ENCODE measurements at places on chromosomes 2 and 18.

GRCh38 chr18:54004828-54005227 lies 219.6 kb downstream of the MBD2 start:
- no peak for DNase-seq

- DNase-seq: no peak
These were observed 947 bp downstream of the ZEB2 start for GRCh38 chr2:144518748-144519596.

DNA sequence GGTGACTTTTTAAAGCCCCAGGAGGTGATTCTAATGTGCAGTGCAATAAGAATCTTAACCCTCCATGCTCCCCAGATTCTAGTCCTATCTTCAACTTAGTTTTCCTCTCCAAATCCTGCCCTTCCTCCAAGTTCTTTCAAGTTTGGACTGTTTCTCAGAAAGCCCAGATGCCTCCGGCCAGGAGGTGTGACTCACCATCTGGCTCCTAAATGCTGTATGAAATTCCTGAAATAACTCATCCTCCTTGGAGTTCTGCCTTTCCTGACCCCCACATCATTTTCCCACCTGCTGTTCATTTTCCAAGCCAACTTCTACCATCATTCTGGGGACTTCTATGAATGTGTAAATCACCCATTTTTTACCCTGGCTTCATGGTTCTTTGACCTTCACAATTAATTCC lies 118.2 kb upstream of the NOL4 start:
- DNase-seq: no peak

DNA sequence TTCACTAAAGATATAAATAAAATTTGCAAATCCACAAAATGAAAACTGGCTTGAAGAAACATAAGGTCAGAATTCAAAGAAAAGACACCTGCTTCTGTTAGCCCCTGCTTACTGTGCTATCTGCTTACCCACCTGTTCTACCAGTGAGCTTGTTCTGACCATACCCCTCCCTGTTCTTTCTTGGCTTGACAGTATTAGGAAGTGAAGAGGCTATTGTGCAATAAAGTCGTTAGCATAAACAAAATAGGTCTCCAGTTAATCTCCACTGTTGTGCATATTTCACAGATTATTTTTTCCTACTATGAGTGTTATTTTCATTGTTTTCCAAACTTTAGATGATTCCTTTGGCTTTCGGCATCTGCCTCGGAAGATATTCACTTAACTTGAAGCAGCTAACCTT lies 322.1 kb downstream of the CCDC85A start:
- DNase-seq: no peak

GRCh38 chr18:34929336-34929780 lies 111.9 kb upstream of the MAPRE2 start:
- no peak for DNase-seq

DNA sequence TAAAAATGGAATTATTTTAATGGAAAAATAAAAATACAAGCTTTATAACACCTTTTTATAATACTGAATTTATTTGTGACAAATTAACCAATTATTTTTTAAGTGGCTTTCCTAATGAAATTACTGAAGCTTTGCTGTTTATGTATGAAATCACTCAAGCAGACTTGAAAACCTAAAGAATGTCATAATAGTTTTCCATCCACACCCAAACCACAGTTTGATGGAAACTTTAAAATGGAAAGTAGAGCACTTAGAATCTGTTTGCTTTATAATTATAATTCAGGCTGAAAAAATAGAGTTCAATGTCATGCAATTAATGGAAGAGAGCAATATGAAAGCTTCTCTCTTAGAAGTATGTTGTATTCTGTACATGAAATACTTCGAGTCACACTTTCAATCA lies 31.6 kb upstream of the WDR75 start:
- no peak for DNase-seq

DNA sequence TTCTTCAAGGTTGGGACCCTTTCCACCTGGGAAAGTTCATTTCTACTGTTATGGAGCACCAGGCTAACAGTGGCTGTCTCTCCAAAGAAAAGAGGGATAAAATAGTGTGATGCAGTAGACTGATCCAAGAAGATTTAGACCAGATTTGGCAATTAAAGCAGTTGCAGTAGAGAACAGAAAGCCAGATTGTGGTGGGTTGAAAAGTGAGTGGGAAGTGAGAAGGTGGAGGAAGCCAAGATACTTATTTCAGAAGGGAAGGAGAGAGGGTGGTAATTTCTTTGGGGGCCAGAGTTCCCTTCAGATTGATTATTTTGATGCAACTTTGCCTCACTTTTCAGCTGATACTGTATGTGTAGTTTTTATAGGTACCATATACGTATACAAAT lies 8.0 kb downstream of the MYL12B start:
- no peak for DNase-seq
